ENCODE measurements at places on chromosomes 11 and 22.

DNA sequence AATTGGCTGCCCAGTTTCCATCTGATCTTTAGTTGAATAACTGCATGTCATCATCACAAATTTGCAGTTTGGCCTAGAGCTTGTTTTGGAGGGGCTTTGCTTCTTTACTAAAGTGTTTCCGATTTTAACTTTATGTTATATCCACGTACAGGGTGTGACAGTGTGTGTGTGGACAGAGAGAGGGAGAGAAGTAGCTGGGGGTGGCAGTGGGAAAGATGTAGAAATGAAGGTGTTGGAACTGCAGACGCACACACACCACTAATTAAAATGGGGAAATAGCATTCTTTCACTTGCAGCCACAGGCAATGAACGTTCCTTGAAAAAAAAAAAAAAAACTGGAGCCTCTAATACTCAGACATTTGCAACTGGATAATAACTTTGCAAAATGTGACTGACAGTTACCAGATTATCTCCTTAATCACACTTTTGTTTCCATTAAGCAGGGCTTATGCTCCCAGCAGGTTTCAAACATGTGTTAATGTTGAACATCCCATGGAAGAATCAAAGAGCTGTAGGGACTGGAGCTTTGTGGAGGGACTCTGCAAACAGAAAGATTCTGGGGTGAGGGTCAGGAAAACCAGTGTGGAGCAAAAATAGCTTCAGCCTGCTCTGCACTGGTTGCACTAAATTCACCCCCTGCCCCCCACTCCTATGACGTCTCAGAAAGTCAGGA is 238.1 kb upstream of the TENM4 start:
- DNase-seq = no peak

DNA sequence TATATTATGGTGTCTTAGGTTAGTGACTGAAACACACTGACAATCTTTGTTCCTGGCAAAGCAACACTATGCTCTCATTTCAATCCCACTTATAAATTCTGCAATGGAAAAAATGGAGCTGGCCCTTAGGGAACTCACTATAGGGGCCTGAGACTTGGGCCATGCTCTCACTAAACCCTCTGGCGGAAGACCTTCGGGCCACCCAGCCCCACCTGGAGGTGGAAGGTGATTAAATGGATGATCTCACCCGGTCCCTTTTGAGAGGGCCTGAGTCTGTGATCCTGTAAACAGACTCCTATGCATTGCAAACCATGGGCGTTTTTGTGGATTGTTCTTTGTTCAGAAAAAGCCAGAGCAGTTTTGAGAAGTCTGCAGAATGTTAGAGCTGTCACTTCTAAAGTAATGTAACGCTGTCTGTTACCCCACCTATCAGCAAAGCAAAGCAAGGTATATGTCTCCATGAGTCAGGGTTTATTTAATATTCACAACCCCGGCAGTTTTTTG is 17.0 kb upstream of the CDON start:
- no peak for DNase-seq

- no peak for DNase-seq
Measured at GRCh38 chr22:43811777-43812148, 342 bp downstream of the EFCAB6 start.

DNA sequence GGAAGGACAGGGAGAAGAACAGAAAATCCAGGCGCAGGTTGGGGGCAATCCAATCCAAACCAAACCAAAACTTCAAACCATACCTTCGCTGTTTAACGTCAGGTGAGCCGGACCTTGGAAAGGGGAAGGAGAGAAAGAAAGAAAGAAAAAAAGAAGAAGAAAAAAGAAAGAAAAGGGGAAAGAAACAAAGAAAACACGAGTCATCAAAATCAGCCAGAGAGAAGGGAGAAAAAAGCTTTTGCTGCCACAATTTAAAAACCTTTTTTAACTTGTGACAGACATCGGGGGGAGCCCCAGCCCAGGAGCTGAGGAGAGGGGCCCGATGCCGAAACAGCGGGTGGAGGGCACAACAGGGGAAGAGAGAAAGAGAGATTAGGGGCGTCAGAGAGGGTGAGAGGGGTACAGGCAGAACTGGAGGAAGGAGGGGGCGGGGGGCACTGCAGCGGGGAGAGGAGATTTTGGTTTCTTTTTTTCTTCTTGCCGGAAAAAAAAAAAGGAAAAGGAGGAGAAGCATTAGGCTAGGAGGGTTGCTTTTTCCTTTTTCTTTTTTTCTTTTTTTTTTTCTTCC is 30.1 kb downstream of the NRXN2 start:
- no peak for DNase-seq

DNA sequence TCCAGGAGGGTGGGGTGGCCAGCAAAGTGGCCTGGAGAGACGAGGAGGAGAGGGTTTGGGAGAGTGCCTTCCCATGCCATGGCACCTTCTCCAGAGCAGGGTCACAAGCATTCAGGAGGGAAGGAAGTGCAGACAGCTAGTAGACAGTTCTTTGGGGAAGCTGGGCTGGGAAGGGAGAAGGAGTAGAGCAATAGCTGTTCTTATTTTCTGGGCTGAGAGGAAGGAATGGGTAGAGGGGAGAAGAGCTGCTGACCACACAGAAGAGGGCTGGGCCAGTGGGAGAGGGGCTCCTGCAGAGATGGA is 14.8 kb upstream of the PICK1 start:
- no peak for DNase-seq

- DNase-seq = no peak
Measured at GRCh38 chr11:61082931-61083531, 19.3 kb upstream of the CD5 start.

- peak; percentile 26 for DNase-seq
Measured at GRCh38 chr11:33620423-33621171, 80.0 kb downstream of the C11orf91 start.

- DNase-seq = no peak
Measured at GRCh38 chr22:47814474-47814873, 1052.0 kb downstream of the TBC1D22A start.

DNA sequence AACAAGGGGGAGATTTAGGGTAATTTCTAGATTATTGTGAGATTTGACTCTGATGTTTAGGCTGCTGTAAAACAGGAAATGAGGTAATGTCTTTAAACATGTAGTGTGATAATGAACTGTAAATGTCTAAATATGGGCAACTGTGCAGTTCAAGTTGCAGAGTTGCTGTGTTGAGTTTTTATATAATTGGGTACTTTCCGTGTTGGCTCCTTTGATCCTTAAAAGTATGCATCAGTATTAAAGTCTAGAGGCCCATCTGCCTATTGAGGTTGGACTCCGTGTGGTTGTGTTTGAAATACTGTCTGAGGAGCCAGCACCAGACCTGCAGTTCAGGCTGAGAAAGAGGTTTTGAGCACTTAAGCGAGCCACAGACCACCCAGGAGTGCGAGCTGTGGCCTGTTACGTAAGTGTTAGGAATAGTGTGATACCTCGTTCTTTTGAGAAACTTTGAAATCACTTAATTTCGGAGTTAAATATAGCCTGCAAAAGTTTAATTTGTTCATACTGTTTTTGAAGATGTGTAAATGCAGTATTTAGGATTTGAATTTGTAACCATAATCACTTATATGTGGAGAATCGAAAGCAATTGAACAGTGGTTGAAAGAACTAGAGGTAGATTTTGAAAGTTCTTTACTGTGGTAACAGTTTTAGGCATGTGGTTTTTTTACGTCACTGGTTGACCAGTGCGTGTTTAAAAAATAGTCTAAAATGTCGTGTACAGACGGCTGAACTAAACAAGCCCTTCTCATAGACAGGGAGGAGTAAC is 9.0 kb downstream of the FAM118A start:
- DNase-seq = no peak

GRCh38 chr22:24819911-24820461 is 14.0 kb downstream of the SGSM1 start:
- DNase-seq = no peak

DNA sequence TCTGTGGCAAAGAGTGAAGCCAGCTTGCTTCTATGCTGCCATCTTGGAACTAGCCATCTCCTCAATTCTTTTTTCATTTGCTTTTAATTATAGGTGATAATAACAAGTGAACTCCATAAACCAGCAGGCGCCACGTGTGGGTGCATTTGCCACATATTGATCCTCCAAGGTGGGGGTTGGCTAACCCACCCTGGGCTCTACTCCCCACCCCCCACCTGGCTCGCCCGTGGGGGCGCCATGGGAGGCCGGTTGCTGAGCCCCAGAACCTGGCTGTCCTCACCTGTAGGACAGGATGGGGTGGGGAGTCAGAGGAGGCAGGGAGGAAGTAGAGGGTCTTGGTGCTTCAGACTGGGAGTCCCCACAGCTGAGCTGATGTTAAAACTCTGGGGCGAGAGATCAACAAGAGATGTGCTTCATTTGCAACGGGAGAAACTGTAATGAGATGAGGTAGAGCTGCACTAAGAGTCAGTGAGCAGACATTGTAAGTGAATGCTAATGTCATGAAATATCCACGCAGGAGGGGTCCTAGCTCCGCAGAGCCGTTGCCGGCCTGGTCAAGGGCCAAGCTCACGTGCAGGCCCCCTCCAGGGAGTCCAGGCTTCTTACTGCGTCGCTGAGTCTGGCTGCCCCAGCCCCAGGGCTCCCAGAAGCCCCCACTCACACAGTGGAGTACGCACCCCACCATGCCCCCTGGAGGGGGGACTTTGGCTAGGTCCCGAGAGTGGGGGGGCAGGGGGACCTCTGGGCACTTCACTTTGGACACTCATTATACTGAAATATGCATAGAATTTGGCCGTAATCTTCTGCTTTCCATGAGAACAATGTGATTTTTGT is 59.4 kb downstream of the BRD1 start:
- DNase-seq = no peak

- DNase-seq = no peak
Measured at GRCh38 chr11:46987183-46987582, 50.6 kb downstream of the CSTPP1 start.

DNA sequence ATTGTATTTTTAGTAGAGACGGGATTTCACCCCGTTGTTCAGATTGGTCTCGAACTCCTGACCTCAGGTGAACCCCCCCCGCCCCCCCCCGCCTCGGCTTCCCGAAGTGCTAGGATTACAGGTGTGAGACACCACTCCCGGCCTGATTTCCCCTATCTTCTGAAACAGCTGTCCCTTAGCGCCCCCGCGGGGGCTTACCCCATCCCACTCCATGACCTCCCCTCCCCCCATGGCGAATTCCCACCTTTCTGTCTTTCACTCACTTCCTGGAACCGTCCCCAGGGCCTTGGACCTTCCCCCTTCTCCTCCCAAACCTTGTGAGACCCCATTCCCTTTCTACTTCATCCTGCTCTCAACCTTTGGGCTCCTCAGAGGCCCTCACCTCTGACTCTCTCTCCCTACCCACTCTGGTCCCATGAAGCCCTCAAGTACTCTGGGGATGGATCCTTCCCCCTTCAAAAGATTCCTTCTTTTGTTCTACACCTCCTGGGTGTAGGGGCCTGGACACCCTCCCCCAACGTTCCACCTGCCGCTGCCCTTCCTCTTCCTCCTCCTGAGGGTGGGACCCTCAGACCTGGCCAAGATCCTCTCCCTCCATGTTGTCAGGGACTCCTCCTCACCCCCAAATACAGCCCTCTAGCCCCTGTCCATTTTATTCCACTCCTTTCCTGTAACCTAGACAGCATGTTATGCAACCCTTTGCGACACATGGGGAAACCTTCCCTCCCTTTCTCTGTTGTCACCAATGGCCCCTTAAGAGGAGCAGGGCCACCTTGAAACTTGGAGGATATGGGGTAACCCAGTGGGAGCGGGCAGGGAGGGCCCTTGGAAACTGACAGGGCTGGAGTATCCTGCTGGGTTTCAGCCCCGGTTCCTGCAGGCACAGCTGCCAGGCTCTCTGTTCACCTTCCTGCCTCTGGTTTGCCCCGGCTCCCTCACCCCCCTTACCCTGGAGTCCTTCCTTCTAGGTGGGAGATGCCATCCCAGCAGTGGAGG is 1.1 kb downstream of the PRDX5 start:
- no peak for DNase-seq

- no peak for DNase-seq
Measured at GRCh38 chr11:96543177-96543576, 153.4 kb downstream of the JRKL start.

DNA sequence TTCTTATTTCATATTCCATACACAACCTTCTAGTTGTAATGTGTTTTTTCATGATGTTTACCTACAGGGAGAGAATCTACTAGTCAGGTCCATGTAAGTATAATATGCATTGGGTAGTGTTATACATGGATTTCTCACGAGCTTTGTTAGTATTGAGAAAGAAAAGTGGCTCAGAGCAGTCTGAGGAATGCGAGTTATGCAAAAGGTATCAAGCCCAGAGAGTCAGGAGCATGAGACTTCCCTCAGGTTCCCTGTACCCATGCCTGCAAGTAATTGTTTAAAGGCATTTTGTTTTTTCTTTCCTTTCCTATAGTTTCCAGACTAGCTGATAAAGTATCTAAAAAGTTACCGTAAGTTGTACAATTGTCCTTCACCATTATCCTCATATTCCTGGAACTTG is 66.1 kb downstream of the STK33 start:
- peak; percentile 13 for DNase-seq

GRCh38 chr11:7538031-7538430 is 24.2 kb downstream of the PPFIBP2 start:
- DNase-seq = no peak

- DNase-seq = no peak
Measured at GRCh38 chr22:23110190-23110921, 31.4 kb downstream of the RSPH14 start.

DNA sequence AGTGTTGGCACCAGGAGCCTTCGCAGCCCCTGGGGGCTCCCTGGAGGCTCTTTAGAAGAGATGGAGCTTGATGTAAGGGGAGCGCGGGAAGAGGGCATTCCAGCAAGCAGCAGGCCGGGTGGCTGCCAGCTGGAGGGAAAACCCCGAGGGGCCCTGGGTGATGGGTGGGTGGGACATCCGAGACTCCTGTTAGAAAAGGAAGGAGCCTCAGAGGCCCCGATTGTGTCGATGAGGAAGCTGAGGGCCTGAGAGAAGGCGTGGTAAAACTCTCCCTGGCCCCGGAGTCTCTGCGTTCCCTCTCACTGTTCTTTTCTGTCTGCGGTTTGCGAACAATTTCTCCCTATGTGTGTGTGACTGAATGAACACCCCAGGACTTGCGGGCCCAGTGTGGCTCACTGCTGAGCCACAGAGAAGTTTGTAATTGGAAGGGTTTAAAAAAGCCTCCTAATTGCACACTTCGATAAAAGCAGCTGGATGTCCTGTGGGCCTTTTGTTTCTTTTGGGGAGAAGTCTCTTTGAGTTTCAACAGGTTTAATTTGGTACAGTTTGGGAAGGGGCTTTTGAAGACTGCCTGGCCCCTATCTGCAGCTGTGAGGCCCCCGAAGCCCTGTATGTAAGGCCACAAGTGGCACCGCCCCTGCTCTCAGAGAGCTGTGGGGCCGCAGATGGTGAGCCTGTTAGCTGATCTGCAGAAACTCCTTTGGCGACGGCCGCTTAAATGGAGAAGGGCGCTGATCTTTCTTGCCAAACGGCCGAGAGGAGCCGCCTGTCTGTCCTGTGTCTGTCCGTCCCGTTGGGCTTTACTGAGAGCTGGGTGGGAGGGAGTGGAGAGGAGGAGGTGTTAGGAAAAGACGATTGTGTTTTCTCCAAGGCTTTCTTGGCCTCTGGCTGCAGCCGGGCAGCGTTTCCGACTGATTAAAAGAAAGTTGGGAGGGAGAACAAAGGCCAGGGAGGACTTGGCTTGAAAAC is 2.0 kb downstream of the FBLN1 start:
- no peak for DNase-seq

GRCh38 chr22:25953919-25954318 is 211.9 kb downstream of the MYO18B start:
- DNase-seq = no peak

- no peak for DNase-seq
Measured at GRCh38 chr22:41939981-41940831, 6.7 kb downstream of the CENPM start.

GRCh38 chr22:50034126-50035081 is 21.8 kb upstream of the IL17REL start:
- DNase-seq = no peak
